ENCODE measurements at places on chromosomes 5 and 9.

- no peak for DNase-seq
These were observed 300.9 kb downstream of the RFX3 start for GRCh38 chr9:3224931-3225330.

DNA sequence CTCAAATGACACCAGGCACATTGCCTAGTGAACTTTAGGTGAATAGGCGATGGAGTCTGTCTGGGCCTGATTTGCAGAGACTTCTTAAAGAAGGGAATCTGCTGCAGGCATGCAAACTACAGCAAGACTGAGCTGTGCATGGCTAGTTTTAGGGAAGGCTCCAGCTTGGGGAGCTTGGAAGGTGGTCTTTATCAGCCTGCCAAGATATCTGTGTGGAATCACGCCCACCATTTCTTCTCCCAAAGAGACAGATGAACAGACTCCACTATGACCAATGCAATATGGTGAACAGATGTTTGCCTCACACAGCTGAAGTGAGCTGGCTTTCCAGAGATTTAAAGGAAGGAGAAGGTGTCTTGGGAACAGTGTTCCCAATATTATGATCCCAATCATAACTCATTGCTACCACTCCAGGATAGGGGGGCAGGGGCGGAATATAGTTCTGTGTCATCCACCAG, 129.0 kb upstream of the HMHB1 start:
- no peak for DNase-seq

- DNase-seq = no peak
These were observed 199.3 kb upstream of the SEMA6A start for GRCh38 chr5:116773926-116774325.

- no peak for DNase-seq
These were observed 472.8 kb downstream of the PSAT1 start for GRCh38 chr9:78769690-78770089.

GRCh38 chr5:61137835-61138234, 24.4 kb downstream of the SMIM15 start:
- DNase-seq = no peak

- no peak for DNase-seq
These were observed 6.1 kb downstream of the DNAJB5 start for GRCh38 chr9:34995670-34996060.

- no peak for DNase-seq
These were observed 467.7 kb upstream of the ACO1 start for GRCh38 chr9:31916591-31917241.

GRCh38 chr9:133505901-133506652, 18.7 kb downstream of the MYMK start:
- no peak for DNase-seq

DNA sequence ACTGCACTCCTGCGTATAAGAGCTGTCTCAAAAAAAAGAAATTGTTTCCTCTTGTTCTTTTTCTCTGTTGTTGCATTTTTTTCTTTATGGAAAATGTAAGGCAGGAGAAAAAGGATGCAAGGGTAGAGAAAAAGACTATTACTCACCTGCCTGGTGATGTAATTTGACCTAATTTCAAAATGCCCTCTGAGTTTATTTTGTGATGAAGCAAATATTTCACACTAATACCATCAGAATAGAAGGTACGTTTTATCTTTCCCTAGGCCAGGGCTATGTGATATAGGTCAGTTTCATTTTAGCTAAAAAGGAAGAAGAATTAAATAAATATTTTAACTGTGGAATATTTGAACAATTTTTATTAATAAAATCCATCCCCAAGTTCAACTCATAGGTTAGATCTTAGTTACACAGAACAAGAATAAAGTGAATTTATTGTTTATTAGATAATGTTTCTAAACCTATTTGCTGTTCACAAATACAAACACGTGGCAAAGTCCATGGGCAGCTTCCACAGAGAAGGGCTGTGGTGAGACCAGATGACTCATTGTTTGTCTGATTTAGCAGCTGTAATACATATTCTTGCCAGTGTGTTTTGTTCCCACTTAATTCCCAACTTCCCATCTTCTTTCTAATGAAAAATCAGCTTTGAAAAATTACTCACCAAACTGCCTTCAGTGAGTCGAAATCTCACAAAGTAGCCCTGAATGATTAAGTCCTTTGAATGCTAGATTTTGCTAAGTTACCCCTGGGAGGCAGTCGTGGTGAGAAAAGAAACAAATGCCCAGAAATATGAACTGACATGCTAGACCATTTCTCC, 52.8 kb upstream of the CCDC112 start:
- no peak for DNase-seq

DNA sequence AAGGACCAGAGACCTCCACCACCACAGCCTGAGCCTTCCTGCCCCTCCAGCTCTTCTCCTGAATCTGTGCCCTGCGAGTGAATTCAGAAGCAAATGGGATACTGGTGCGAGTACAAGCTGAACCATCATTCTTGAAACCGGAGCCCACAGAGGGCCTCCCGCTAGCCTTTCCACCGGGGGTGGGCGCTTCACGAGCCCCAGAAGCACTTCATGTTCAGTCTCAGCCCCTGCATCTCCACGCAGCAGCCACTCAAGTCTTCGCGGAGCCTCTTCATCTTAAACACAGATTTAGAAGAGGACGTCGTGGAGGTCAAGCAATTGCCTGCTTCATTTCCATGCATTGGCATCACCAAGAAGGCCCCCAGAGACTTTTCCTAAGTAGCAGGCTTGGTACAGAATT, 26.0 kb upstream of the OLFM1 start:
- no peak for DNase-seq

DNA sequence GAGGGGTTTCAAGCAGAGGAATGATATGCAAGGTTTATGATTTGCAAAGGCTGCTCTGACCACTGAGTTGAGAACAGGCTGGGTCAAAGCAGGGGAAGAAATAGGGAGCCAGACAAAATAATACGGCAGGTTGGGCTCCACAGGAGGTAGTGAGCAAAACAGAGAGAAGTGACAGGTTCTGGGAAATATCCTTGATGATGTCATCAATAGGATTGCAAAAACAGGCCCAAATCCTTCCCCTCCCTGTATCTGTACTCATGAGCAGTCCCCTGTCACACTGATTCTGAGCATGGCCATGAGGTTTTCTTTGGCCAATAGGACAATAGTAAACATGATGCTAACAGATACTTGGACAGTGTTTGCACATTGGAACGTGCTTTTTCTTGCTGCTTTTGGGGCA, 471.8 kb upstream of the BRINP1 start:
- DNase-seq = no peak

- no peak for DNase-seq
These were observed 45.2 kb downstream of the UBE2QL1 start for GRCh38 chr5:6493681-6494454.

DNA sequence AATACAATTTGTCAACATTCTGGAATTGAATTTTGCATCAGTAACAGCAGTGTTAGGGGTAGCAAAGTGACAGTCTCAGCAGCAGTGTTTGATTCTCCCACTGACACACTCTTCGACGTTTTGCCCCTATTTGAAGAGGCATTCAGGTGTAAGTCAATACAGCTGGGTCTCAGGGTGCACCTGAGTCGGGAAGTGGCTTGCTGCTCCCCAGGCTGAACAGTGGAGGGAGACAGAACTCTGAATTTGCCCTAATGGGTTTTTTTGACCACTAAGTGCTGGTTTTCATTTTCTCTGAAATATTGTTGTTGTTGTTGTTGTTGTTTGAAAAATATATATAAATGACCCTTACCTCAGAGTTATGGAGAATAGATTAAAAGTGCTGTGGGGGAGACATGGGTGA, 223.2 kb downstream of the TLR4 start:
- no peak for DNase-seq

DNA sequence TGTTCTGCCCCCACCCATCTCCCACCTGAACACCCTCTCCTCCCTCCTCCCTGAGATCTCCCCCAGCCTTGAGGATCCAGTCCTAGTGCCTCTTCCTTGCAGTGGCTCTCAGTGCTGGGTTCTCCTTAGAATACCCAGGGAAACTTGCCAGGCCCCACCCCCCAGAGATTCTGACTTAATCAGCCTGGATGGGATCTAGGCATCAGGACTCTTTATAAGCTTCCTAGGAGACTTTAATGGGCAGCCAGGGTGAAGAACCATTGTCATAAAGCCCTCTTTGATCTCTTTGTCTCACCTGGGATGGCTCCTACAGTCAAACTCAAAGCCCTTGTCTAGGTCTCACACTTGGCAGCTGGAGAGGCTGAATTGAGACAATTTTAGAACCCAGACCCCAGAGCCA, 8.6 kb upstream of the GLIS3 start:
- DNase-seq = no peak

DNA sequence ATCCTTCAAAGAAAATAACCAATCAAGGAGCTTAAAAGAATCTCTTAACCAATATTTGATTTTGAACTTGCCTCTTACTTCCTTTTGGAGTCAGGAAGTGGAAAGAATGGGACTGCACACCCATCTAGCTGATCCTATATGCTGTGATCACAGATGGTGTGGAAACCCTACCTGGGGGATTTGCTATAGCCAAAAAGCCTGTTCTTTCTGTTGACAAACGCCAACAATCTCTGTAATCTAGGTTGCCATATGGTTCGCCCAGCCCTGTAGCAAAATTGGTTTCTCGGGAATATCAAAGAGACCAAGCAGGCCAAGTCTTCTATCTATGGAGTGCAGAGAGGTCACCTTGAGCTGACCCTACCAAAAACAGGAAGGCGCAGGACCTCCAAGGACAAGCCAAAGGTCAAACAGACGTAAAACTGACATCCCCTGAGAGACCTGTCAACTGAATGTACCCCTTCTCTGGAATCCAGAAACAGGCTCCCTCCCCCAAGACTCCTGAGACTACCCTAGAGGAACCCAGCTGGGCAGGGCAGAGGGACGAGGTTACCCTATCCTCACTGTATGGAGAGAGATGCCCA, 19.4 kb downstream of the NRG2 start:
- DNase-seq = no peak

DNA sequence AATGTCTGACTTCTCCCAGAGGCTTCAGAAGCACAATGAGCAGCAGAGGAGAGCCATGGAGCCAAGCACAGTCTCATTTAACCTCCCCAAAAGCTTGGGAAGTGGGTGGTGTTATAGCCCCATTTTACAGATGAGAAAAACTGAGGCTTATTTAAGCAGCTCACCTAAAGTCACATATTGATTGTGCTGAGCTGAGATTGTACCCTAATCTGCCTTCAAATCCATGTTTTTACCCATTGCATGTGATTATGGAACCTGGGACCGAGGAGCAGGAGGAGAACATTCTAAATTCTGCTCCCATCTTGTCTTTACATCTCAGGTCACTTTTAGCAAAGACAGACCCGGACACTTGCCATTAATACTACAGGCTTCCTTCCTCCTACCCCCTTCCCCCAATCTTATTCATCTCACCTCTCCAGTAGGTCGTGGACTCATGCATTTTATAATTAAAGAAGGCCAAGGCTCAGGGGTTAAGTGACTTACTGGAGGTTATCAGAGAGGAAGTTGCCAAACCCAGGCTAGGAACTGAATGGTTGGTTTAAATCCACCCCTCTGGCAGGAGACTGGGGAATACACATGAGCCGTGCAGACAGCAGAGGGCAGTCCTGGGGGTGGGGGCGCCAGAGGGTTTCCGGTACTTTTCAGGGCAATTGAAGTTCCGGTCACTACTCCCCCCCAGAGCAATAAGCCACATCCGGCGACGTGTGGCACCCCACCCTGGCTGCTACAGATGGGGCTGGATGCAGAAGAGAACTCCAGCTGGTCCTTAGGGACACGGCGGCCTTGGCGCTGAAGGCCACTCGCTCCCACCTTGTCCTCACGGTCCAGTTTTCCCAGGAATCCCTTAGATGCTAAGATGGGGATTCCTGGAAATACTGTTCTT, 51.0 kb upstream of the IL17B start:
- DNase-seq = no peak
